Activated gamma-delta T cell treated with anti-CD3 and anti-CD28 coated beads, Interleukin-2, amount 50 U/mL, for 16 hours (primary cell): ENCODE measurements at places on chromosomes 3 and 15.
A peak's percentile ranks its signal among the peaks of the same experiment; 100 is the strongest.

GRCh38 chr15:52737720-52738119 is 52.4 kb downstream of the ONECUT1 start:
- no peak for DNase-seq

- no peak for DNase-seq
These were observed 397.5 kb downstream of the ZIC4 start for GRCh38 chr3:147008886-147009285.

- DNase-seq = no peak
These were observed 516.8 kb upstream of the ATP11B start for GRCh38 chr3:182276512-182276911.

DNA sequence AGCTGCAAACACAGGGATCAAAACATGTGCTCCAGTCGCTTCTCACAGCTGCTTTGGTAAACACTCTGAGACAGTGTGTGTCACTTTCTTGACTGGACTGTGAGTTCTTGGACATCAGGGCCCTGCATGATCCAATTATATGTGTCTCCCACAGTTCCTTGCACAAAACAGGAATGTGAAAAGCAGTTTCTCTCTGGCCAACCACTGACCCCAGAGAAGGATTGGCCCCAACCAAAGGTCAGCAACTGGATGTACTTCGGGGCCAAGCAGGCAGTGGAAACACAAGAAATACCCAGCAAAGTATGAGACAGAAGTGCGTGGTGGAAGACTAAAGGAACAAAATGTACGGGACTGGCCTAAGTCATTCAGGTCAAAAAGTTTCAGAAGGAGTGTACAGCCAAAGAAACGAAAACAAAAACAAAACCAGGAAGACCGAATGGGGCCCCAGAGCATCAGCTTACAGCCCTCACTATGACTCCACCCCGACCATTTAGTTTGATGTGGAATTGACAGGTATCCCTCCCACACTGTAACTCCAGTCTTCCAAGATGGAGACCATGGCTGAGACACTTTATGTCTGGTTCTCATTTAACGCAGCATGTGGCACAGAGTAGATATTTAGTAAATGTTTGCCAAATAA is 76.7 kb upstream of the LPP start:
- DNase-seq = no peak

DNA sequence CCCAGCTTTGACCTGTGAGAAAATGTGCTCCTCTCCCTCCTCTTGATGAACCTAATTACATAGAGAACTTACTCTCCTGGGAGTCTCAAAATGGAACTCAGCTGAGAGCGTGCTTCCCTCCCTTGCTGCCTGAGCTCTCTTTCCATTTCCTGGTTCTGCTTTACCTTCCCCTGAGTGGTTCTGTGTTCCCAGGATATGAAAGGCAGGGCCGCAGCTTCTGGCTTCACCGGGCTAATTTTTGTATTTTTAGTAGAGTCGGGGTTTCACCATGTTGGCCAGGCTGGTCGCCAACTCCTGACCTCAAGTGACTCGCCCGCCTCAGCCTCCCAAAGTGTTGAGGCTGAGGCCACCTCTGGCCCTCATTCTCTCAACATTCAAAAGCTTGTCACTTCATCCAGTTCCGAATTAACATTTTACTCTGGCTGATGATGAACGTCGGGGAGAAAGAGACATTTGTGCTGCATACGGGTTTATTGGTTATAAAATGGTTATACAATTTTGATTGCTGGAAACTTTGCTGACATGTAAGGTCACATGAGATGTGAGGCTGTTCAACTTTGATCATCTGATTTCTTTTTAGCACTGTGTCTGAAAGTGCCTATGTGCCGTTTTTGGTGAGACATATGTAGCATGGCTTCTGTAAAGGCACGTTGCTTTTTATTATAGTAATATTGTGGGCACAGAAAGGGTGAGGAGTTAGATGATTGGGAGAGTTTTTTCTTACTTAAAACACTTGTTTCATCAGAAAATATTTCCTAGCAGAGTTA is 6.6 kb downstream of the PLS1 start:
- no peak for DNase-seq

GRCh38 chr3:48739955-48740823 is 23.2 kb upstream of the IP6K2 start:
- DNase-seq = peak; percentile 12

DNA sequence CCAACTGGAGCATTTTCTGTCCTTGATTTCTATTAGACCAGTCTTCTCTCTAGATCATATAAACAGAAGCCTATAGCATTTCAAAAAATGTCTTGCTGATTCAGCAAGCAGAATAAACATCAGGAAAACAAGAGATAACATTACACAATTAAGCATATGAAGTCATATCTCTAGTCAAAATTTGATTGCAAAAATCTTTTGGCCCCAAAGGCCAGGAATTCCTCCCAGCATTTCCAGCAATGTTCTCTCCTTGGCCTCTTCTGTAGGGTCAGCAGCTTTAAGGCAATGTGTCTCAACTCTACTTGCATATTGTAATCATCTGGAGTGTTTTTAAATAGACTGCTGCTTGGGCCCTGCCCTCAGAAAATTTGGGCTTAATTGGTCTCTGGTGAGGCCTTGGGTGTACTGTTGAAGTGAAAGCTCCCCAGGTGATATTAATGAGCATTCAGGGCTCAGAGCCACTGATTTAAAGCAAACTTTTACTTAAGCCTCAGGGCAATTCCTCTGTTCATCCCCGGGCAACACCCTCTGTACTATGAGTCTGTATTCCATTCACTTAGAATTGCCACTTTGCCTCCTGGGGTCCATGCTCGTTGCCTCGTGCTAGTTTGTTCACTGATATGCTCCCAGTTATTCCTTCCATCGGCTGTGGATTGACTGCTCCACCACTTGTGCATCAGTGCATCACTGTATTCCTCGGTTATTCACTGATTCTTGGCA is 1072.6 kb downstream of the ROBO2 start:
- no peak for DNase-seq

DNA sequence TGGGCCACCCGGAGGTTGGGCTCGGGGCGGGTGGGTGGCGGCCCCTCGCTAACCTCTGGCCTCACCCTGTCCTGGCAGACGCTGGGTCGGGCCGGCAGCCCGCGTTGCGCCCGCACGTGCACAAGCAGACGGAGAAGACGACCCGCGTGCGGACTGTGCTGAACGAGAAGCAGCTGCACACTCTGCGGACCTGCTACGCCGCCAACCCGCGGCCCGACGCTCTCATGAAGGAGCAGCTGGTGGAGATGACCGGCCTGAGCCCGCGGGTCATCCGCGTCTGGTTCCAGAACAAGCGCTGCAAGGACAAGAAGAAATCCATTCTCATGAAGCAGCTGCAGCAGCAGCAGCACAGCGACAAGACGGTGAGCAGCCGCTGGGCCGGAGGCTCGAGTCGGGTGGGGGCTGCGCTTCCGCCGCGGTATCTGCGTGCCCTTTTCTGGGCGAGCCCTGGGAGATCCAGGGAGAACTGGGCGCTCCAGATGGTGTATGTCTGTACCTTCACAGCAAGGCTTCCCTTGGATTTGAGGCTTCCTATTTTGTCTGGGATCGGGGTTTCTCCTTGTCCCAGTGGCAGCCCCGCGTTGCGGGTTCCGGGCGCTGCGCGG is 3.7 kb downstream of the ISL2 start:
- DNase-seq = no peak

DNA sequence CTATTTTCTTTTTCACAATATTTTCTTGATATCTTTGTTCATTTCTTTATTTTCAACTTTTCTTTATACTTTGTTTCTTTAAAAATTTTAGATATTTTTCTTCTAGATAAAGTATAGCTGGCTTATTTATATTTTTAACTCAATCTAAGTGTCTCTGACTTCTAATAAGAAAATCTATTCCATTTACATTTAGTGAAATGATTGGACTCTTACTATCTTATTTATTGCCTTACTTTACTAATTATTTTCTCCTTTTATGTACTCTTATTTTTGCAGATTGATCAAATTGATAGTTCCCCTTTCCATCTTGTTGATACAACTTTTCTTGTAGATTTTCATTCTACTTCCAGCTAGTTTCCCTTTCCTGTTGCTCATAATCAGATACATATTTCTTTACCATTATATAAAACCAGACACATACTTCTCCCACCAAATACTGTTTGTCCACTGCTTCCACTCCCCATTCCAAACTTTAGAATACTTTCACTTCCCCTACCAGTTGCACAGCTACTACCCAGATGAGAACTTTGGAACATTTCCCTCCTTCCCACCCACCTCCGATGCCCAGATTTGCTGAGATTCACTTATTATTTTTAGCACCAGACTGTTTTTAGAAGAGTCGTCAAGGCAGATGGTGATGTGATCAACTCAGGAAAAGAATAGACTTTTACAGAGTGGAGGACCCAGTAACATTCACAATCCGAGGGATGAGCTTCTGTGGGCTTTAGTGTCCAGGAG is 151.5 kb downstream of the LIPC start:
- no peak for DNase-seq

DNA sequence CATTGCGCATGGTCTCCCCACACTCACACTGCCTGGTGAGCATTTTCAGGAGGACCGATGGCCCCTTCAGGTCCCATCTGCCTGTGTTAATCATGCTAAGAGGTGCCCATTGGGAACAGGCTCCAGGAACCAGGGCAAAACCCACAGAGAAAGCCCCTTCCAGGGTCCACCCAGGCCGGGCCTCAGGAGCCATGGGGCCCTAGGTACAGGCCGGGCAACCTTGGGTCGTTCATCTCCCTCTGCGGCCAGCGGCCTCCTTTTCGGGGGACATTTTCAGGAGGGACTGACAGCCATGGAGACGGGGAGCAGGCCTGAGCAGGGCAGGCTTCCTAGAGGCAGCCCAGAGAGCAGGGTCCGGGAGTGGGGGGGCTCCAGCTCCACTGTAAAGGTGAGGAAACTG is 68.0 kb upstream of the TAMM41 start:
- no peak for DNase-seq

DNA sequence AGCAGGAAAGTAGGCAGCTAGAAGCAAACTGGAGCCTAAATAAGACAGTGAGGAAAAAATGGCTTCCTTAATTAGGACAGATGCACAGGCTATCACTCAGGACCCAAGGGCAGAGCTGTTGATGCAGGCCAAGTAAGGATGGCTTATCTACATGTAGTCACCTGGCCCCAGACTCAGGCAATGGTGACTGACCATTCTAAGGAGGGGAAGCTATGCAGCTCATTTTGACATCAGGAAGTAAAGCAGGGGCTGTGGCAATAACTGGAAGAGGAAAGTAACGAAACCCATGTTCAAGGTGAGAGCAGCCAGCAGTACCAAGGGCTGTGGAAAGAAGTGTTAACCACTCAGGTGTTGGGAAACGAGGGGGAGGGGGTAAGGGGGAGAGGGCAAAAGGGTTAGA is 16.2 kb downstream of the ACAD11 start:
- DNase-seq = no peak

- DNase-seq = no peak
These were observed 52.5 kb upstream of the KCNMB2 start for GRCh38 chr3:178483704-178484103.

GRCh38 chr3:73255609-73256029 is 194.2 kb downstream of the EBLN2 start:
- DNase-seq = no peak

GRCh38 chr3:100637197-100637631 is 27.8 kb downstream of the ADGRG7 start:
- no peak for DNase-seq

DNA sequence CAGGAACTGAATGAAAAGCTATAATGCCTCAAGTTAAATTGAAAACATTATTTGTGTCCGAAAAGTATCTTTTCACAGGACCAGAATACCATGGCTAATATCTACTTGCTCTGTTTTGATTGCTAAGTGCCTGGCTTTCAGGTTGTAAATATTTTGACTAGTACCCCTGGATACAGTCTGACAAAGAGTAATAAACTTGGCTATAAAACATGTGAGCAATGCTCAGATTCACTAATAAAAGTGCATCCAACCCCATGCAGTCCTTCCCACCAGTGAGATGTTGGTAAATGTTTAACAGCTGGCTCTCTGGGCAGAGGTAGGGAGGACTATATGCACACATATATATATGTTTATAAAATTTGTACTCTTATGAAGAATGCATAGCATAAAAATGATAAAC is 281.8 kb upstream of the TGFBR2 start:
- DNase-seq = no peak

- DNase-seq = no peak
These were observed 144.7 kb downstream of the OSBPL10 start for GRCh38 chr3:31836131-31837075.

DNA sequence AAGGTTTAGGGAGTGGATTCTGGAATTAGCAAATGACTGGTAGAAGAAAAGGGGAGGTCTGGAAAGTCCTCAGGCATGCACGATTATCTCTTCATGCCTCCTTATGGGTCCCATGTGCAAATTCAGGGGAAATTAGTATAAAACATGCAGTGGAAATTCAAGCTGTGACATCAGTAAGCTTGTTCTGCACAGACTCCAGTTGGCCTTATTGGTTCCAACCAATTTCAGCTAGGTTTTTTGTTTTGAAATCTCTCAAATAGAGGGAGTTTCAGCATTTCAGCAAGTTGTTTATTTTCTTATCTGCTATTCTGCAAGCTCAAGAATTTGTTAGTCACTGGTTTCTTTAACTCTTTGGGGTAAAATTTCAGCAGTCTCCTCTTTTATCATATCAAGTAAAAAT is 774 bp upstream of the TMCO5A start:
- DNase-seq = no peak
